AG09319 (cell line): ENCODE measurements at places on chromosomes 1 and 21.

DNA sequence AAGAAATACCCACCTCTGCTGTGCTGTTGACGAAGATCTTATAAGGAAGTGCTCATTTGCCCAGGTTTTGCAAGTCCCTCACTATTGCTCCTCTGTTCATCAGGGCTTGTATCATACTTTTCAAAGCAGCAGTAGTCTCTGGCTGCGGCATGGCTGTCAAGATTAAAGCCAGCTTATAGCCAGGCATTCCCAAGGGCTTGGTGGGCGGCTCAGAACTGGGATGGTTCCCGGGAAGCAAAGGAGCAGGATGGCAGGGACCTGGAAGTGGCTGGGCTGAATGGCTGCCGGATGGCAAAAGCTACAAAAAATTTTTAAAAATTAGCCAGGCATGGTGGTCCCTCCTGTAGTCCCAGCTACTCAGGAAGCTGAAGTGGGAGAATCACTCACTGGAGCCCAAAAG, 16.7 kb upstream of the SH3BGRL3 start:
- DNase-seq, result no peak

DNA sequence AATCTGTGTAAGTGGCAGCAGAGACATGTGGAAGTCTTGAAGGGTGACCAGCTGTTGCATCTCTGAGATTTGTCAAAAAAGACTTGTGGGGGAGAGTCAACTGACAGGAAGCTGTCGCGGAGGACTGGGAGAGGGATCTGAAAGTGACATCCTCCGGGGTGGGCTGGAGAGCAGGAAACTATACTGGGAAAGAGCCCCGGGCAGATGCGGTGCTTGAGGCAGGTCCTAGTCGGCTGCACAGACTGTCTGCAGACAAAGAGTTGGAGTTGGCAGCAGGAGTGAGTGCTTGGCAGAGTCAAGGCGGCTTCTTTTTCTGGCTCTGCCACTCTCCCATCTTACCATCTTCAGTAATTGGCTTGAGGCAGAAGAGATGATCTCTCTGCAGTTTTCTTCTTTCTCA, 294.0 kb upstream of the C1orf87 start:
- DNase-seq, result no peak

- no peak for DNase-seq
These were observed 54.9 kb upstream of the EDN2 start for GRCh38 chr1:41539418-41539805.

DNA sequence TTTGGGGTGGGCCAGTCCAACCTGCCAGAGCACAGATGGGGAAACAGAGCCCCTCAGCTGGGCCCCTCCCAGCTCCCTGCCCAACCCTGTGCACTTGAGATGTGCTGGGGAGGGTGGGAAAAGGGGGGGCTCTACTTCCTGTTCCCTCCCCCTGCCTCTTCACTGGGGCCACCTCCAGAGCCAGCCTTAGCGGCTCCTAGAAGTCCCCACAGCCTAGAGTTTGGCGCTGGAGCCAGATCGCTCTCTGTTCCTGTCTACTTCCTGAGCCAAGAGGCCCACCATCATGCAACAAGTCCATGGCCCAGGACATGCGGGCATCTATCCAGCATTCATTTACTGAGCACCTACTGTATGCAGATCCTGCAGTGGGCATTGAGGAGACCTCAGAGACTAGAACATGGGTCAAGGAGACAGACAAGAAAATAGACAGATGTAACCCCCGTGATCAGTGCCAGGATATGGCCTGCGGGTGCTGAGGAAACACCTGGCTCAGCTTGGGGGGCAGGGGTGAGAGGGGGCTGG, 144.1 kb downstream of the SYF2 start:
- DNase-seq, result no peak

GRCh38 chr1:86175756-86176155, 19.2 kb upstream of the COL24A1 start:
- no peak for DNase-seq

- DNase-seq, result no peak
These were observed 13.0 kb upstream of the BATF3 start for GRCh38 chr1:212712451-212713303.

DNA sequence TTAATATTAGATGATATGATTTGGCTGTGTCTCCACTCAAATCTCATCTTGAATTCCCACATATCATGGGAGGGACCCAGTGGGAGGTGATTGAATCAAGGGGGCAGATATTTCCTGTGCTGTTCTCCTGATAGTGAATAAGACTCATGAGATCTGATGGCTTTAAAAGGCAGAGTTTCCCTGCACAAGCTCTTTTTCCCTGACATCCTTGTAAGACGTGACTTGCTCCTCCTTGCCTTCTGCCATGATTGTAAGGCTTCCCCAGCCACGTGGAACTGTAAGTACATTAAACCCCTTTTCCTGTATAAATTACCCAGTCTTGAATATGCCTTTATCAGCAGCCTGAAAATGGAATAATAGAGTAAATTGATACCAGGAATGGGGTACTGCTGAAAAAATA, 13.3 kb upstream of the F13B start:
- DNase-seq, result no peak

GRCh38 chr1:84851839-84852238, 41.2 kb downstream of the LPAR3 start:
- no peak for DNase-seq

- DNase-seq, result no peak
These were observed 93.8 kb upstream of the PLPPR4 start for GRCh38 chr1:99170516-99170915.

- no peak for DNase-seq
These were observed 13.3 kb downstream of the OVAAL start for GRCh38 chr1:180571832-180572636.

GRCh38 chr1:205930195-205930577, 13.1 kb downstream of the SLC26A9 start:
- no peak for DNase-seq

DNA sequence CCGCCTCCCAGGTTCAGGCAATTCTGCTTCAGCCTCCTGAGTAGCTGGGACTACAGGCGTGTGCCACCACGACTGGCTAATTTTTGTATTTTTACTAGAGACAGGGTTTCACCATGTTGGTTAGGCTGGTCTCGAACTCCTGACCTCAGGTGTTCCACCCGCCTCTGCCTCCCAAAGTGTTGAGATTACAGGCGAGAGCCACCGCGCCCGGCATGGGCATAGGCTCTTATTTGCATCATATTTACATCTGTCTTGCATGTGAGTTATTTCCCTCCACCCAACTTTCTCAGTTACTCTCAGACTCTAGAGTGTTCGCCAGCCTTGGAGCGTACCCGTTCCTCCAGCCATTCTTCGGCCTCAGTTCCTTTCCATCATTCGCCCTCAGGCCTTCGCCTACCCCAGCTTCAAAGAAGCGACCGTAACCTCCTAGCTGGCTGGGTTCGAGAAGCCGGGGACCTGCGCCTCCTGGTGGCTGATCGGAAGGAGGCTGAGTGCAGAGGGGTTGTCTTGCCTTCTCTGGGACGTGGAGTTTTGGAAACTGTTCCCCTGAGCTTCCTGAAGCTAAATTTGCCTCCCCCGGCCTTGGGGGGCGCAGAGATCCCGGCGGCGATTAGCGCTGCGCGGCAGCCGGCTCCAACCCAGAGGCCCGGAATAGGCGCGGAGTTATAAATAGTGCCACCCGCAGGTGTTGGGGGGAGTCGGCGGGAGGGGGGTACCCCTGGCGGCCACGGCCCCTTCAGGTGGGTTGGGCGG, 3.6 kb upstream of the ZBTB7B start:
- no peak for DNase-seq

DNA sequence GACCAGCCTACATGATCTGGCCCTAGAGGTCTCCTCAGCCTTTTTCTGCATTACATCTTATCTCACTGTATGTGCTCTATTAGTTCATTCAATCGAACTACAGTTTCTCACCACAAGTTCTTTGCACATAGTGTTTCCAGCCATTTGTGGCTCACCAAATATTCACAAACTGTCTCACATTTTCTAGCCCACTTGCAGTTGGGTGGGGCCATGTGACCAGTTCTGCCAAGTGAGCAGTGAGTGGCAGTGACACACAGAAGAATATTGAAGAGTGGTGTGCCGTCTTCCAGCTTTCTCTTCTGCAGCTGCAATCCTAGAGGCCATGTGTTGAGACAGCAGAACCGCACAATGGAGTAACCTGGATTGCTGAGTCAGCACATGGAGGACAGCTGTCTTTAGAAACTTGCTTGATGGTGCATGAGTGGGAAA, 103.2 kb upstream of the ZNF644 start:
- no peak for DNase-seq
